ENCODE measurements at places on chromosomes 12 and 14.

DNA sequence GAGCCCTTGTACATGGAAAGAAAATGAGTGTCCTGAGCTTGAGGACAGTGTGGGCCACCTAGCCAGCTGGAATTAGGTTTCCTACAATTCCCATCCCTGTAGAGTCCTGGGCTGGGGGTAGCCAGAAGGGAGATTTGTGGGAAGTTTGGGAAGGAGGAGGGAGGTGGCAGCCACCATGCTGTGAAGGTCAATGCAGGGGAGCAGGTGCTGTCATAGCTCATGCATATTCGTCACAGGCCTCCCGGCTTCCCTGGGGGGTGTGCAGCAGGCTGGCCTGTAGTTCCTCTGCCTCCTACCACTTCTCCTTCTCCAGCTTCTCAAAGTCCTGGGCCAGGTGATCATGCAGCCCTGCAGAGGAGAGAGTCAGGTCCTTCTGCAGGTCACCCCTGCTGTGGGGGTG lies 121.3 kb downstream of the TBX3 start:
- DNase-seq = no peak

GRCh38 chr14:104647467-104648043 lies 41.9 kb upstream of the INF2 start:
- no peak for DNase-seq

- DNase-seq = peak; percentile 59
These were observed 84.1 kb upstream of the GNG2 start for GRCh38 chr14:51776102-51776894.

- DNase-seq = no peak
These were observed 102.9 kb downstream of the RASSF9 start for GRCh38 chr12:85733221-85733840.

GRCh38 chr12:9064201-9064814 lies 51.4 kb downstream of the A2M start:
- DNase-seq = no peak

DNA sequence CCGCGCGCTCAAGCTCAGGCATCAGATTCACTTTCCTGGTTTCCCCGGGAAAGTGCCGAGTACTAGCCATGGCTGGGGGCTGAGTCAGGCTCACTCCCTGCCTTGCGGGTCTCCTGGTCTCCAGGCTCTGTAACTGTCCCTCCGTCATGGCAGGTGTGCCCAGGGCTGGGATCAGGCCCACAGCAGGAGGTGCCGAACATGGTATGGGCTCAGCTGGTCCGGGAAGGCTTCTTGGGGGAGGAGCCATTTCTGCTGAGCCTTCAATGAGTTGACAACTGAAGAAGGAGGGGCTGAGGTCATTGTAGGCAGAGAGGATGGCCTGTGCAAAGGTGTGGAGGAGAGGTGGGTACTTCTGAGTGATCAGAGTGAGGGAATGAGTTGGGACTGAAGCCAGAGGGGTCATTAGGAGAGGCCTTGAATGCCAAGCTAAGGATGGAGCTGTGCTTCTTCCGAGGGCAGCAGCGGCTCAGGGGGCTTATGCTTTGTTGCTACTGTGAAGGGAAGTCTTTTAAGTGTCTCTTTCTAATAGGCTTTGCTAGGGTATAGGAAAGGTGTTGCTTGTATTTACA lies 769 bp downstream of the EXOC3L4 start:
- no peak for DNase-seq

- no peak for DNase-seq
These were observed 78.4 kb downstream of the NRXN3 start for GRCh38 chr14:78248501-78249090.

GRCh38 chr14:87185961-87186560 lies 806.9 kb downstream of the GALC start:
- no peak for DNase-seq

- no peak for DNase-seq
These were observed 12.8 kb upstream of the BMAL2 start for GRCh38 chr12:27319848-27320247.

DNA sequence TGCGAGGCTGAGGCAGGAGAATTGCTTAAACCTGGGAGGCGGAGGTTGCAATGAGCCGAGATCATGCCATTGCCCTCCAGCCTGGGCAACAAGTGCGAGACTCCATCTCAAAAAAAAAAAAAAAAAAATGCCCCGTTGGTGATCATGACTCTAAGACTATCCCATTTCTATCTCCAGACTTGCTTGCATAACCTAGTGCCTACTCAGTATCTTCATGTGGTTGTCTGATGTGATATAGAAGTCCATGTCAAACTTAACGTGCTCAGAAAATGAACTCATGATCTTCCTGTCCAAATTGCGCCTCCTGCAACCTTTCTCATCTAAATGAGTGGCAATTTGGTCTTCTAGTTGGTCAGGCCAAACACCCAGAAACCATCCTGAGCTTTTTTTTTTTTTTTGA lies 4.7 kb upstream of the TSFM start:
- no peak for DNase-seq

GRCh38 chr12:67748743-67749040 lies 100.1 kb downstream of the DYRK2 start:
- DNase-seq = no peak

GRCh38 chr12:5430641-5431603 lies 986 bp upstream of the NTF3 start:
- DNase-seq = peak; percentile 71

- DNase-seq = no peak
These were observed 21.9 kb upstream of the SLC15A5 start for GRCh38 chr12:16299403-16299802.

GRCh38 chr12:49058366-49059044 lies 2.1 kb downstream of the KMT2D start:
- no peak for DNase-seq

DNA sequence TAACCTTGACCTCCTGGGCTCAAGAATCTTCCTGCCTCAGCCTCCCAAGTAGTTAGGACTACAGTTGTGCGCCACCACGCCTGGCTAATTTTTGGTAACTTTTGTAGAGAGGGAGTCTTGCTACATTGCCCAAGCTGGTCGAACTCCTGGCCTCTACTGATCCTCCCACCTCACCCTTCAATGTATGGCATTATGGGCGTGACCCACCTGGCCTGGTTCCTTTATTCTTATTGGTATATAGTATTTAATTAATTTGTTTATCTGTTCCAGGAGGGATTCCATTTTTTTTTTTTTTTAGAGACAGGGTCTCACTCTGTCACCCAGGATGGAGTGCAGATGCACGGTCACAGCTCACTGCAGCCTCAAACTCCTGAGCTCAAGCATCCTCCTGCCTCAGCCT lies 40.9 kb upstream of the EAPP start:
- DNase-seq = no peak

DNA sequence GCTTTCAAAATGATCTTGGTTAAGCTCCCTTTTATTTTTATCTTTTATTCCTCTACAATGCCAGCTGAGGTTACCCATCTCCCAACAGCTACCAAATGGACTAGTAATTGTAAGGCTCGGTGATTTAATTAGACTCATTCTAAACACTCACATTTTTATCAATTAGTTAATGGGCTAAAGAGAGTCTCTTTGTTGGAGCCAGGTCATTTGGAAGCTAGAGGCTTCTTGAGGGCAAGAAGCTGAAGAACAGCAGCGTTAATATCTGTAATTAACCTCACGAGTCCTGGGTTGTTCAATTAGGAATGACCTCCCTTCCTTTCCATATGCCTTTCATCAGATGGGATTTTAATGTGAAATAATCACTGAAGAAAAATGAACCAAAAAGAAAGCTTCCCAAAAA lies 56.9 kb downstream of the OTX2 start:
- DNase-seq = no peak

GRCh38 chr12:66393890-66394289 lies 91.6 kb downstream of the HELB start:
- DNase-seq = no peak

- DNase-seq = no peak
These were observed 183.3 kb upstream of the LMO3 start for GRCh38 chr12:16789204-16789790.

GRCh38 chr12:116360579-116361413 lies 83.3 kb upstream of the MED13L start:
- no peak for DNase-seq

GRCh38 chr12:80766210-80766609 lies 49.5 kb downstream of the MYF5 start:
- no peak for DNase-seq

DNA sequence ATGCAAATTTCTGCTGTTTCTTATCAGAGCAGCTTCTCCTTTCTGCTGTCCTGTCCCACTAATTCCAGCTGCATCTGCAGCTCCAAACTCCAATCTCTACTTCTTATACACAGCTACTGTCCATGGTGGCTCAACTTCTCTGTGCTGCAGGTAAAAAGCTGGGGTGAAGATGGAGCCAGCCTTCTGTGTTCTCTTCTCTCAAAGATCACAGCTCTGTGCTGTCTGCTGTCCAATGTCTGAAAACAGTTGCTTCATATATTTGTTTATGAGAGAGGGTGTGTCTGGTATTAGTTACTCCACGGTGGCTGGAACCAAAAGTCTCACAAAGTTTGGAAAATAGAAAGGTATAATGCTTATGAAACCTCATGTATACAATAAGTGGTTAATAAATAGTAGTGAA lies 445.8 kb upstream of the TBX3 start:
- DNase-seq = no peak

- no peak for DNase-seq
These were observed 324.2 kb downstream of the ZFP36L1 start for GRCh38 chr14:68468437-68469207.

DNA sequence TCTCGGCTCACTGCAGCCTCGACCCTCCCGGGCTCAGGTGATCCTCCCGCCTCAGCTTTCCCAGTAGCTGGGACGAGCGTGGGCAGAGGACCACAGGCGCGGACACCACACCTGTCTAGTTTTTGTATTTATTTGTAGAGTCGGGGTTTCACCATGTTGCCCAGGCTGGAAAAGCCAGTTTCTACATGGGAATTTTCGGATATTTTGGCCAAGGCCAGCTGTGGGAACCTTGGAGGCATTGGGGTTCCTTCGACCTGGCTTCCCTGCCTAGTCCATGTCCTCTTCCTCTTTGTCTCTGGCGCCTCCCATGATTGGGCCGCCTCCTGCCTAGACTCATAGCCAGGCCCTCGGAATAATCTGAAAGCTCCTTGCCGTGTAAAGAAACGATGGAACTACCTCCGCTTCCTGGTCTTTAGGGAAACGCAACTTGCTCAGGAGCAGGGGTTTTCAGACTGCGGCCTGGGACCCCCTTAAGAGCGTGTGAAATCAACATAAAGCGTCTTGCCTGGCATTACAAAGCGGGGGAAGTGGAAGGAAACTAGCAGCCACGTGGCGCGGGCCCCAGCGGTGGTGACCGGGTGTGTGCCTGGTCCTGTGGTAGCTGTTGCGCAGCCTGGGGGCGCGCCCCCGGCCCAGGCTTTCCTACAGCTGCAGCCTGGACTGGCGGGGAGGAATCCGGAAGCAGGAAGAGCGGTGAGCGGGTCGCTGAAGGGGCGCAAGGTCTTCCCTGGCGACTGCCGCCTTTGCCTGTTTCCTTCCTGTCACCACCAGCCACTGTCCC lies 1.4 kb upstream of the HSP90AA1 start:
- DNase-seq = peak; percentile 65

- no peak for DNase-seq
These were observed 51.2 kb downstream of the OTX2 start for GRCh38 chr14:56759094-56759493.

GRCh38 chr12:53466640-53467039 lies 14.7 kb downstream of the PCBP2 start:
- DNase-seq = no peak

- DNase-seq = peak; percentile 23
These were observed 25.2 kb downstream of the NID2 start for GRCh38 chr14:52043690-52044089.

DNA sequence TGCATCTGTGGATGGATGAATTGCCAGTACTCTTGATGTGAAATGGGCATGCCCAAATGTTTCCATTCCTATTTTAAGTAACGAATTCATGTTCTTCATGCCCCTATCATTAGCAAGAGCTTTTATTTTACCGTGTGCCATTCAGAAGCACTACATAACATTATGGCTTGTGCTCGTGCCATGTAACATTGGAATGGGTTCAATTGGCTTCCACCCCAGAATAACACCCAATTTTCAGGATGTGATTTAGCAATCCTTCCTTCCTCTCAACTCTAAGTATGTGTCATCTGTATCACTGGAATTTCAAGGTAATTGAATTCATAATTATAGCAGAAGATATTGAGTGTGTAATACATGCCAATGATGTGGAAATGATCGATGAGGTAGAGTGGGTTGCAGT lies 145.8 kb upstream of the TMPO start:
- DNase-seq = no peak

DNA sequence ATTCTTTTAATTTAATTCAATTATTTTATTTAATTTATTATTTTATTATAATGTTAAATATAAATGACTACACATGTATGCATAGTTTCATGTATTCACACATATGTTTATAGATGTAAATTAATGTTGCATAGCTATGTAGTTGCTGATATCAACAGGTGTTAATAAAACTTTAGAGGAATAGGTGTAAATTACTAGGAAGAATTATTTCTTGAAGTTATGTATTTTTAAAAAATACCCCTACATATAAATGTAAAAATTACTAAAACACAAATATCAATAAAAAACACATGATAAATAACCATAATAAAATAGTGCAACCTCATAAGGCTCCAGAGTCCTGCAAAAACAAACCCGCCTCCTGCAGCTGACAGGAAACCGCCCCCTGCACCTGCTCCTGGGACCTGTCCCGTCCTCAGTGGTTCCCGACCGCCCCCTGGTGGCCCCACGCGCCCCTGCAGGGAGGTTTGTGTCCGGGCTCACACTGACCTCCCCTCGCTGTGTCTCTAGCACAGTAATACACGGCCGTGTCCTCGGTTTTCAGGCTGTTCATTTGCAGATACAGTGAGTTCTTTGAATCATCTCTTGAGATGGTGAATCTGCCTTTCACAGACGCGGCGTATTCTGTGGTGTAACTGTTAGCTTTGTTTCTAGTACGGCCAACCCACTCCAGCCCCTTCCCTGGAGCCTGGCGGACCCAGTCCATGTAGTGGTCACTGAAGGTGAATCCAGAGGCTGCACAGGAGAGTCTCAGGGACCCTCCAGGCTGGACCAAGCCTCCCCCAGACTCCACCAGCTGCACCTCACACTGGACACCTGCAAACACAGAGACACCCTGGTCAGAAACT lies 1264.0 kb downstream of the TMEM121 start:
- DNase-seq = peak; percentile 90

DNA sequence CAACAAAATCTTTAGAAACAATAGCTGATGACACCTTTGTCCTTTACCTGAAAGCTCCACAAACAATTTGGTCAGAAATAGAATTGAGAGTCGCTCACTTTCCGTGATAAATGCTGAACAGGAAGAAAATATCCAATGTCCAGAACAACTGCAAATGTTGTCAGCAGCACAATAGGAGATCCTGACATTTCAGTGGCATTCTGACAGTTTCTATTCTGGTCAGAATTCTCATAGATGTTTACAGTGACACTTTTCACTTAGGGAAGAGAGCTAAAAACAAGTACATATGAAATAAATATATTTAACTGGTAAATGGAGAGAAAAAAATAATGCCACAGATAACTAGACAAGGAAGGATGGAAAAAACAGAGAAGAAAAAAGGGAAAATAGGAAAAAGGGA lies 39.1 kb downstream of the MAGOHB start:
- DNase-seq = no peak

DNA sequence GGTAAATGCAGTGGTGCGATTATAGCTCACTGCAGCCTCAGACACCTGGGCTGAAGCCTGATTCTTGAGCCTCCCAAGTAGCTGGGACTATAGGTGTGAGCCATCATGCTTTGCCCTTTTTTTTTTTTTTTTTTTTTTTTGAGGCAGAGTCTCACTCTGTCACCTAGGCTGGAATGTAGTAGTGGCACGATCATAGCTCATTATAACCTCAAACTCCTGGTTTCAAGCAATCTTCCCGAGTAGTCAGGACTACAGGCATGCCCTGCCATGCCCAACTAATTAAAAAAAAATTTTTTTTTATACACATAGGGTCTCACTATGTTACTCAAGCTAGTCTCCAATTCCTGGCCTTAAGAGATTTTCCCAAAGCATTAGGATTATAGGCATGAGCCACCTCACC lies 6.9 kb downstream of the ATP2A2 start:
- DNase-seq = no peak
